ENCODE measurements at places on chromosomes 4 and X. TPM values are rescaled to one million over a fixed set of nuclear protein-coding genes. Genes with fewer than 3 reads are reported as not detected.

Gene DCAF4L1
- total RNA-seq = 0.16 TPM

Gene NHS
- total RNA-seq = 28.9 TPM

Gene CTAG2
- 0.28 TPM for total RNA-seq

Gene APLN
- total RNA-seq = 0.31 TPM

Gene NSUN7
- 7.6 TPM for total RNA-seq

Gene ELOVL6
- 10.7 TPM for total RNA-seq

Gene DAPP1
- total RNA-seq = 10.1 TPM

Gene CFP
- 8.3 TPM for total RNA-seq

Gene FAM47E
- total RNA-seq = 10.4 TPM

Gene IGSF1
- 1.4 TPM for total RNA-seq

Gene AMOT
- total RNA-seq = 35.1 TPM

DNA sequence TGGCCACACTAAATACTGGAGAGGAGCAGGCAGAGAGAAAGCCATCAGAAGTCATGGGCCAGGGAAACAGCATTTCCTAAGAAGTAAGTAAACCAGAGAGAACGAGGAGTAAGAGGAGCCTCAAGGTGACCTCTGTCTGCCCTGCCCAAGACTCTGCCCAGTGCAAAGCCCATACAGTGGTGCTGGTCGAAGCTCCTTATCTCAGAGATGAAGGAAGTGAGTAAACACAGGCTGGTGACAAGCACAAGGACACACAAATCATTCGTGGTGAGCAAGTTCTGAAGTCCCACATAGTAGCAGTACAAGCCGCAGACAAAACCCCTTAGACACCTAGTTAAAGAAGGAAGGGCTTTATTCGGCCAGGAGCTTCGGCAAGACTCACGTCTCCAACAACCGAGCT is 62.7 kb downstream of the DCTD start:
- no peaks in the 10 kb centered on the region for H3K36me3 ChIP-seq
- no peaks in the 10 kb centered on the region for H3K27me3 ChIP-seq
- no peaks in the 10 kb centered on the region for H3K4me1 ChIP-seq
- no peak for DNase-seq
- H3K4me3 ChIP-seq = no peak overlapping the region
- no peak overlapping the region for H3K27ac ChIP-seq

DNA sequence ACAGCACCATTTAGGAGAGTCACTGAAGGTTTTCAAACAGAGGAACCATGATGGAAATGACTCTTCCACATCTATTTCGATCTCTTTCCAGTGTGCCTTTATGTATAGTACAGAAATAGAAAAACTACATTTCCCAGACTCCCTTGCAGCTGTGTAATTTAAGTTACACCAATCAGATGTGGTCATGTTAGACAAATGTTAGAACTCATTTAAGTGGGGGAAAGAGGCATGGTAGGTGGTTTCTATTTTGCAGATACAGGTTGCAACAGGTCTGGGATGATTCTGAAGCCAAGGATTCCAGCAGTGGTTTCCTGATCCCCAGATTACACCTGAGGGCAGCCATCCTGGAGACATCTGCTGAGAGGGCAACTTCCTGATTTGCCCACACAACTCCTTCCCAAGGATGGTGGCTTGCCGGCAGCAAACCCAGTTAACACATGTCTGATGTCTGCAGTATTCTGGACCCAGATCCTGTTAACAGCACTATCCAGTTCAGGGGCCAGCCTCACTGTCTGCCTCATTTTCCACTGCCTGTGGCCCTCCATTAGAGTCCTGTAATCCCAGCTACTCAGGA is 38.7 kb upstream of the PDK3 start:
- DNase-seq = no peak
- no peaks in the 10 kb centered on the region for H3K4me1 ChIP-seq
- H3K36me3 ChIP-seq = no peaks in the 10 kb centered on the region
- peak overlapping the region; percentile 23 for H3K27ac ChIP-seq
- no peak overlapping the region for H3K4me3 ChIP-seq

- no peaks in the 10 kb centered on the region for H3K4me1 ChIP-seq
- H3K4me3 ChIP-seq = no peak overlapping the region
Observed at GRCh38 chr4:78361621-78362120, 189.9 kb upstream of the ANXA3 start.

- H3K27me3 ChIP-seq = peaks cover 20% of the 10 kb centered on the region
- H3K36me3 ChIP-seq = peaks cover 2% of the 10 kb centered on the region
- DNase-seq = peak; percentile 21
- no peaks in the 10 kb centered on the region for H3K4me1 ChIP-seq
- H3K4me3 ChIP-seq = no peak overlapping the region
Observed at GRCh38 chrX:16836371-16836770, 33.8 kb downstream of the RBBP7 start.

- no peak overlapping the region for H3K27ac ChIP-seq
- no peaks in the 10 kb centered on the region for H3K4me1 ChIP-seq
- H3K27me3 ChIP-seq = no peaks in the 10 kb centered on the region
- no peak overlapping the region for H3K4me3 ChIP-seq
- peak; percentile 3 for DNase-seq
- no peaks in the 10 kb centered on the region for H3K36me3 ChIP-seq
Observed at GRCh38 chrX:115147220-115147619, 42.0 kb upstream of the RBMXL3 start.

DNA sequence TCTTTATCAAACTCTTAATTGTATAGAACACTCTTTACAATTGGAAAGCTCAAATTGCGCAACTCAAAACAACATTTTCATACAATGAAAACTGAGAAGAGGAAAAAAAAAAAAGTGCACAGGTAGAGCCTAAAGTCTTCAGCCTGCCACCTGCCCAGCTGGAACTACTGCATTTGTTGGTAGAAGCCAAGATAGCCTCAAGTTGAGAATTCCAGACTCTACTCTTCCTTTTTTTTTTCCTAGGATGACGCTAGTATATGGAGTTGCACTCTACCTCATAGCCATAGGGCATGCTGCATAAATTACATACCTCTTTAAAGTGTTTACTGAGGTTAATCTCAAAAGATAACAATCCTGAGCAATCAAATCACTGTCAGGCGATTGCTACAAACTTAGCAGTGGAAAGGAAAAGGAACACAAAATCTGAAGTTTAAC is 13.6 kb downstream of the ABCG2 start:
- no peaks in the 10 kb centered on the region for H3K27me3 ChIP-seq
- H3K4me3 ChIP-seq = no peak overlapping the region
- H3K36me3 ChIP-seq = no peaks in the 10 kb centered on the region

DNA sequence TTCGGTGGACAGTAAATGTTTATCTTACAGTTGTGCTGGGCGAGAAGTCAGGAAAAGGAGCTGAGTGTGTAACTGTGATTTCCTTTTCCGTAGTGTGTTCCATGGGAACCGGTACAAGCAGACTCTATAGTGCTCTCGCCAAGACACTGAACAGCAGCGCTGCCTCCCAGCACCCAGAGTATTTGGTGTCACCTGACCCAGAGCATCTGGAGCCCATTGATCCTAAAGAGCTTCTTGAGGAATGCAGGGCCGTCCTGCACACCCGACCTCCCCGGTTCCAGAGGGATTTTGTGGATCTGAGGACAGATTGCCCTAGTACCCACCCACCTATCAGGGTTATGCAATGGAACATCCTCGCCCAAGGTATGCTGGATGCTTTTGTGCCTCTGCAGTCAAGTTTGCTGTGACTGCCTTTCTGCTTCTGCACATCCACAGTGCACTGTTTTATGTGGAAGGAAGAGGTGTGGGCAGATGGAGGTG is 27.4 kb downstream of the NOCT start:
- DNase-seq = no peak
- peaks cover 3% of the 10 kb centered on the region for H3K4me1 ChIP-seq
- no peaks in the 10 kb centered on the region for H3K36me3 ChIP-seq
- no peak overlapping the region for H3K4me3 ChIP-seq
- H3K27ac ChIP-seq = no peak overlapping the region

Data from kidney (tissue), 22 donors.